Activated naive CD4-positive, alpha-beta T cell treated with Interleukin-2 at 50 U/mL for 16 hours (primary cell): ENCODE measurements at places on chromosomes 1 and 21.

DNA sequence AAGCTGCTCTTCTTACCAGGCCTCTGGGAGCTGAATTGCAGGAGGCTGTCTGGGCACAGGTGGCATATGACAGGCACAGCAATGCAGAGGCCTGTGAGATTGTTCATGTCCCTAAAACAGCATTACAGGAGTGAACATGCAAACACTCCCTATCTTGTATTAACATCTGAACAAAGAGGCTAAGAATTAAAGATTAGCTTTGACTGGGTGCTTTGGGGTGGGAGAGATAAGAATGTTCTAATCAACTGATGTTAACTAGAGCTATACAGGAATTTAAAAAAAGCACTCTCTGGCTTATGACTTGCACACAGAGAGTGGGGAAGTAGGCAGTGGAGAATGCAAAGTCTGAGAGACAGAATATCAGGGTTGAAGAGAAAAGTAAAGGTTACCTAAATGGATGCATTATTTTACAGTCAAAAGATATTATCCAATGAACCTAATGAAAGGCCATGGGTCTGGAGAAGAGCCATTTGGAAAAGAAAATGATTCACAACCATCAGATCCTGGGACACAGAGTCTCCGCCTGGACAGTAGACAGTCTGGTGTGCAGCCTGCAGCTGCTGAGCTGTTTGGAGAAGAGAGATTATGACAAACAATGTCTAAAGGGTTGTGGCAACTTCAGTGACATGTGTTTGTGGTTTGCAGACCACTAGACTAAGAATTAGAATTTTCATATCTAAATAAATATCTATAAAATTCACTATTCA, 20.2 kb downstream of the DPT start:
- no peak for DNase-seq

DNA sequence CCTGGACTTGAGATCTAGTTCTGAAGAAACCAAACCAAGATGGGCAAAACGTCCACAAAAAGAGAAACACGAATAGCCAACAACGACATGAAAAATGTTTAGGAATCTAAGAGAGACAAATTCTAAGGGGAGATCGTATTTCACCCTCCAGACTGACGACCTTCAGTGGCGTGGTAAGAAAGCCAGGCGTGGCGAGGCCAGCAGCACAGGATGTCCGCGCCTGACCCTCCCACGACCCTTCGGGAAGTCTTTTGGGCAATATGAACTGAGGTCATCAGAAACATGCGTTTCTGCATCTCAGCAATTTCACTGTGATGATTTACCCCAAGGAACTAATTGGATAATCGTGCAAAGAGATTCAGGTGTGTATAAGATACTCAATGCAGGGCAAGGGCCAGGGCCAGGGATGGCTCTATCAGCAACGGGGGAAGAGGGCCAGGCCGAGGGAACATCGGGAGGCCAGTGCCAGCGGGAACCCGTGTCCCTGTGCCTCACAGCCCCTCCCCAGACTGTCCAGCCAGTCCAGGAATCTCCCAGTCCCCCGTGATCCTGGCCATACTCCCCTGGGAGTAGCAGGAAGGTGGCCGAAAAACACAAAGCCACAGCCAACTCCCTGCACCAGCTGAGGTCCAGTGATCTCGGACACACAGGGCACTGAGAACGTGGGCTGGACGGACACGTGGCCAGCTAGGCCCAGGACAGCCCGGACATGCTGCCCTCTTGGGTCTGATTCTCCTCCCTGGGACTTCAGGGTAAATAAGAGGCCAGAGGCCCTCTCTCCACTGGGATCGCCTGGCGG, 53.6 kb upstream of the ADARB1 start:
- DNase-seq, result no peak

DNA sequence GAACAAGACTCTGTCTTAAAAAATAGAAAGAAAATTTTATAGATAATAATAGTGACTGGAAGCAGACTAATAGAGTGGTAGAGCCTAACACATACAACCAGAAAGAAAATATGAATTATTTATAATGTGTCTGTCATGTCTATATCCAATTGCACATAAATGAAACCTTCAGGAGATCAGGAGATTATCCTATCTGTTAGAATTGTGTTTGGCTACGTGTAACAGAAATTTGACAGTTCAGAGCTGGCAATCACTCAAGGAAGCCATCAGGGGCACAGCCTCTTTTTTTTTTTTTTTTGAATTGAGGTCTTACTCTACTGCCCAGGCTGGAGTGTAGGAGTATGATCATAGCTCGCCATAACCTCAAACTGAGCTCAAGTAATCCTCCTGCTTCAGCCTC, 157.2 kb downstream of the TGFB2 start:
- DNase-seq, result no peak

DNA sequence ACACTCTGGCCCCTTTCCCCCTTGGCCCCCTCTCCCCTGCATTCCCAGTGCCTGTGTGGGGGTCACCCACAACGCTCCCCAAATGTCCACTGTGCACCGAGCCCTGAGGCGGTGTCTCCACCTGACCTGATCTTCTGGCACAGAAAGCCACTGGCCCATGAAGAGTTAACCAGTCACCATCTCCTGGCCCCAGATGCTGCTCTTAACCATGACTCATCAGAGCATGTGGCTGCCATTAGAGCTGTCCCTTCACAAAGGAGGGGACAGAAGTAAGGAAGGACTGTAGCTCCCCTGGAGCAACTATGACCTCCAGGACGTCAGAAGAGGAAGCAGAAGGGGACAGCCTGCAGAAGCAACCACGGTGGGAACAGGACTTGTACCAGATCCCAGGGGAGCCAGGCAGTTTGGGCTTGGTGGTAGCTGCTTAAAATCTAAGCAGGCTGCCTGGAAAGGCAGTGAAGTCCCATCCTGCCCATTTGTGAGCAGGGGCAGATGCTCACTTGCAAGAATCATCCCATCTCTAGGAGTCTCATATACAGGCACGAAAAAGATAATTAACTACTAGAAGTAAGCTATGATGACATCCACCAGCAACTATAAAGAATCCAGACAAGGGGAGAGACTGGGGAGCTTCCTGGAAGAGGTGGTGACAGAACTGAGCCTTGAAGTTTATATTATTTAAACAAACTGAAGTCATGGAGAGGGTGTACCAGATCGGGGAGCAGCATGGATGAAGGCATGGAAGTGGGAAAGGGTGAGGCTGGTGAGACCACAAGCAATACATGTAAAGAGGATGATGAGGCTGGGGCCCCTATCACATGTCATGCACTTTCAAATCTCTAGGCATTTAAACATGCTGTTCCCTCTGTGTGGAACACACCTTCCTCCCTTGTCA, 1.1 kb upstream of the TTC39A start:
- no peak for DNase-seq

DNA sequence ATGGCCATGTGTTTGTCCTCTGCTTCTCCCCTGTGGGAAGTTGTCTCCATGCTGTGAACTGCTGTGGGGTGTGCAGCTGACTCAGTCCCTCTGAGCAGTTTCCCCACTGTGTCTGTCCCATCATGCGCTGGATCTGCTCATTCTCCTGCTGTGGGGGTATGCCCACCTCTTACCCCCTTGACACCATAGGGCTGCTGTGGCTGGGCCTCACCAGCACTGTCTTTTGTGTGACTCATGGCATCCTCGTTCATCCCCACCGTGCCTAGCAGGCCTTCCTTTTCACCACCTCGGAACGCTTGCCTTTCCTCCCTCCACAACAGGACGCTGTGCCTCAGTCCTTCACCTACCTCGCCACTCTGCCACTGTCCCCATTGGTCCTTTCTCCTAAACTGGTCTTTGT, 27.3 kb downstream of the VANGL2 start:
- DNase-seq, result no peak

DNA sequence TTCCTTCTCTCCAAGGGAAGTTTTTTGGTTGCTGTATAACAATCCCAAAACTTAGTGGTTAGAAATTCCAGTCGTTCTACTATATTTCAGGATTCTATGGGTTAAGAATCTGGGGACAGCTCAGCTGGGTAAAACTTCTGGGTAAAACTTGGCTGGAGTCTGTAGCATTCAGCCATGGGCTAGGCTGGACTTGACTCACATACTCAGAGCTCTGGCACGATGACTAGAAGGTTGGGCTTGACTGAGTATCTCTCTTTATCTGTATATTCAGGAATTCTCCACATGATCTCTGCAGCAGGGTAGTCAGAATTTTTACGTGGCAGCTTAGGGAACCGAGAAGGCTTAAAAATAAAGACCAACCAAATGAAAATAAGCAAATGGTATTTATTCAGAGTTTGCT, 28.2 kb upstream of the HRNR start:
- DNase-seq, result no peak

- no peak for DNase-seq
These were observed 61.1 kb upstream of the RCOR3 start for GRCh38 chr1:211198111-211198510.

DNA sequence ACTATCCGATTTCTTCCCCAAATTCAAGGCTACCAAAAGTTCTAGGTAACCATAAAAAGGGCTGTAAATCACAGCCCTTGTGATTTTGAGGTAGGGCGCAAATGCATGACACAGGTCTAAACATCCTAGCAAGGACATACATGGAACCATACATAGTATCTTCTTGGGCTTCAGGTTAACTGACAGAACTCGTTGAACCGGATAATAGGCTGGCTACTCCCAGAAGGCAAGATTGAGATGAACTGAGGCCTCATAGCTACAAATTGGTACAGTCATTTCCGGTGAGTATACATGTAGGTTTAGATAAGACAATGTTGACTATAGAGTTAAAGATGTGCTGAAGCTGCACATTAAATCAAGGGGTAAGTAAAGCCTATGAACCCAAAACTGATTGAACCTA, 27.3 kb upstream of the TP53BP2 start:
- DNase-seq, result no peak

DNA sequence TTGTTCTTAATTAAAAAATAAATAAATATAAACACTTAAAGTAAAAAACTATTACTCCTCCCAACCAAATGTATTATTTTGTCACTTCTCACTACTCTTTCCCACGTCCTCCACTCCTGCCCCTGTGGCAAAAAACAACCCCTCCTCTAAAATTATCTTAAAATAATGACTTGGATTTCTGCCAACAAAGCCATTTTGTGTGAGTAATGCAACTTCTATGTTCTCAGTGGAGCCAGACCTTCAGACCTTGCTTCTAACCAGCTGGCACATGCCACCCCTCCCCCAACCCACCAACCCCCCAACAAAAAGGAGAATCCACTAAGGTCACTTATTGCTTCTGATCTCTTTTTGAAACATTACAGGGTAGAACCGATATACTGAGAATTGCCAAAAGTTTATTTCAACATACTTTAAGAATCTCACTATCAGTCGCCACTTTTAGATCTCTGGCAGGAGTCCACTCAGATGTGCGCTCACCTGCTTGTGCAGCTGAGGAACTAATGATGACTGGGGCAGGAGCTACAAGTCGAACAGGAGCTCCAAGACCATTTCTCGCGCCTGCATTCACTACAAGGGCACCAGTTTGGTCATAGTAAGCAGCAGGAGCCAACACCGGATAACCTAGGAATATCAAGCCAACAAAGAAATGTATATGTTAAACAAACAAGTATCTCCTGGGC, 58.3 kb upstream of the SDC3 start:
- no peak for DNase-seq

GRCh38 chr1:87686136-87686495, 357.4 kb downstream of the LMO4 start:
- no peak for DNase-seq

DNA sequence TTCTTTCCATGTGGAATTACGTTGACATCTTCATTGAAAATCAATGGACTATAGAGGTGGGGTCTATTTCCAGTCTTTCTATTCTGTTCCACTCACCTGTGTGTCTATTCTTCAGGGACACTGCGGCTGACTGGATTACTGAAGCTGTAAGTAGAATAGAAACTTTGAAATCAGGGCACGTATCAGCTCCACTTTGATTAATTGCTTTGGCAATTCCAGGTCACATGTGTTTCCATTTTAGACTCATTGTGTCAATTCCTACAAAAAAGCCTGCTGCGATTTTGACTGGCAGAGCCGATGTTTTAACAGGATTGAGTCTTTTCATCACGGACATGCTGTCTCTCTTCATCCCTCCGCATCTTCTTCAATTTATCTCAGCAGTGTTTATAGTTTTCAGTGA, 20.9 kb upstream of the RNF223 start:
- no peak for DNase-seq

GRCh38 chr1:210352575-210352974, 23.9 kb downstream of the HHAT start:
- no peak for DNase-seq

DNA sequence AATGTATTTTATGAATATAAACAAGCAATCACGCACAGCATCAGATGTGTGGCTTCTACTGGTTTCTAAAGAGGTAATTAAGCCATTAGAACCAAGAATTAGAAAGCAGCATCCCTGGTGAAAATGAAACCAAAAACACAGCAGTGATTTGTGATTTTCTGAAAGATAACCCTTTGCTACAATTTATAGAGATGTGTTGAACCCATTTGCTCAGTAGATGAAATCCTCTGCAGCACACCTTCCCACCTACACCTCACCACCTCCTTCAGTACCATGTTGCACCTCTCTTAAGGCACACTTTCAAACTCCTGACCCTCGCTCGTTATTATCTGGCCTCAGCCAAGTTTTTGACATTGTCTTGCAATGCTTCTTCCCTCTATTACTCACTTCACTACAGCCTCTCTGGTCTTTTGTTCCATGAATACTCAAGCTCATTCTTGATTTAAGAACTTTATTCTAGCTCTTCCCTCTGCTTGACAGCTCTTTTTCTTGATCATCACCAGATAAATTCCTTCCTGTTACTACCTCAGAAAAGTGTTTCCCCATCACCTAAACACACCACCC, 38.6 kb downstream of the NSL1 start:
- DNase-seq, result no peak

GRCh38 chr1:162471290-162471853, 26.2 kb upstream of the UHMK1 start:
- no peak for DNase-seq

- no peak for DNase-seq
These were observed 115.3 kb downstream of the HLCS start for GRCh38 chr21:36851121-36851520.

DNA sequence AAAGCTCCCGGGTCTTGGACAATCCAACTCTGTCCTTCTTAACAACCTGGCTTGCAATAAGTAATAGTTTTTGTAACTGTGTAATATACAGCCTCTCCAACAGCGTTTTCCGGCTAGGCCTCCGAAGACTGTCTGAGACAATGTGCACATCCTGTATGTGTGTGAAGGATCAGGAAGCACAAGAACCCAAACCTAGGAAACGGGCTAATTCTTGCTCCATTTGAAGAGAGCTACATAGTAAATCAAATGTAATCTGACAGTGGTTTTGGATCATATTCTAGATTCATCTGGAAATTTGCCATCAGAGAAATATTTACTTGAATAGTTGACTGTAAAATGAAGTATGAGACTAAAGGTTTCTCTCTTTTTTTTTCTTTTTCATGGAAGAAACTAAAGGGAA, 1.2 kb downstream of the GPR52 start:
- no peak for DNase-seq

DNA sequence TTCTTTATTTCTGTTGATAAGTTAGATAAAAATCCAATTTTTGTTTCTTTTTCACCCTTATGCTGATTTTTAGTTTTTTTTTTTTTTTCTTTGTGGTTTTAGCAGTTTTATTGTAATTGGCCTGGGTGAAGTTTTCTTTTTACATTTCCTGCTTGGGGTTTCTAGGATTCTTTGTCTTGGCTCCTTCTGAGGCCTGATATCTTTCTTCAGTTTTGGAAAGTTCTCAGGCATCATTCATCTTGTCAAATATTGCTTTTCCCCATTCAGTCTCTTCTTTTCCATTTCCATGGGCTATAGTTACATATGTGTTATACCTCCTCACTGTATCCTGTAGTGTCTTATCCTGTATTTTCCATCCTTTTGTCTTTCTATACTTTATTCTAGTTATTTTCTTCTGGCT, 28.5 kb downstream of the ST6GALNAC3 start:
- DNase-seq, result no peak

- no peak for DNase-seq
These were observed 106.2 kb downstream of the TOMM20 start for GRCh38 chr1:235022341-235022980.

- no peak for DNase-seq
These were observed 12.9 kb upstream of the ERI3 start for GRCh38 chr1:44367944-44368343.
